Umbilical cord (tissue), 2 donors: ENCODE measurements at places on chromosomes 4 and X. TPM values are rescaled to one million over a fixed set of nuclear protein-coding genes. Genes with fewer than 3 reads are reported as not detected.

DNA sequence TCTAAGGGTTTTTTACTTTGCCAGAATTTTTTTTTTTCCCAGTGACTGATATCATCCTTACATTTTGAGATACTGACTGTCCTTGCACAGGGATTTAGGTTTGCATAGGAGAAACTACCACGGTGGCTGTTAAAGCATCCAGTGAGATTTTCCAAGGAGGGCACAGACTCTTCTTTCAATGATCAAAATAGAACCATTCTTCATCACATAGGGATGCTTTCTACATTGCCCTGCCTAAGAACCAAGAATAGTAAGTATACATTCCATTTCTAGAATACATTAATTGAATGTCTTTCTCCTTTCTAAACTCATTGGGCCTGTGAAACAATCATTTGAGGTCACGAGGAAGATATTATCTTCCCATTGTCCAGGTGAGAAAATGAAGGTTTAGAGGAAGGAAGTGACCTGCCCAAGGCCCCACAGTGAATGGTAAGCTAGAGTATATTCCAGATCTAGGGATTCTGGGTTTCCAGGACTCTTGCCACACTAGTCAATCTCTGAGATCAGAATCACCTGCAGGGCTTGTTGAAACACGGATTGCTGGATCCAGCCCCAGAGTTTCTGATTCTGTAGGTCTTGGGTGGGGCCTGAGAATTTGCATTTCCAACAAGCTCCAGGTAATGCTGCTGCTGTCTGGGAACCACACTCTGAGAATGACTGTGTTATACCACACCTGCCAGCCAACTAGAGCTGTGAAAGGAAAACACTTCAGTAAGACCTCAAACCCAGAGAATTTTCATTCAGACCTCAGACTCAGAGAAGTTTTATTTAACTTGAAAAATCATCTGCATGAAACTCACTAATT is 17.7 kb upstream of the TMEM154 start:
- no peak for DNase-seq

GRCh38 chr4:15963001-15963451 is at the start of gene FGFBP2:
TSS of gene FGFBP2 (minus strand) at chr4:15963175. CDS start at chr4:15963129, 46 bp downstream.
- peak; percentile 54 for DNase-seq

- DNase-seq: no peak
Measured at GRCh38 chr4:140904904-140905303, 148.7 kb upstream of the TBC1D9 start.

DNA sequence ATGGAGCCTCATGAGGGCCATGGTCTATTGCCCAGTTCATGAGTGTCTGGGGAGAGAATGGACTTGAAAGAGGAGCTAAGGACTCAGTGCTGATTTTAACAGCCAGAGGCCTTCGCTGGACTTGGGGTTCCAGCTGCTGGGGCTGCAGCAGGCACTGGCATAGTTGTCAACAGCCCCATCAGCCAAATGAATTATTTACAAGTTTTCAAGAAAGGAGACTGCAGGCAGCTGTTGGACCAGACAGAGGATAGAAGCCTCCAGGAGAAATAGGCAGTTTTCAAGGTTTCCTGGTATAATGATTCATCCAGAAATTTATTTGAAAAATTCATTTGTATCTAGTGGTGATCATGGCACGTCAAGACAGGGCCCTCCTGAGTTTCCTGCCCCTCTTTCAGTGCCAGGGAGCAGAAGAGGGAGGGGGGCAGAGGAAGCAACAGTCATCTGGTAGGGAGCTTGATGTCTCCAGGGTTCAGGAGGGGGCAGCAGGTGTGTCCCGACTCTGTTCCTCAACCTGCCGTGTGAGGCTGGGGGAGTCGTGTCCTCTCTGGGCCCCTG is 63.1 kb upstream of the GPR78 start:
- no peak for DNase-seq

- no peak for DNase-seq
Measured at GRCh38 chr4:189301692-189302091, 639.0 kb upstream of the FRG1 start.

GRCh38 chr4:78889955-78890354 is 49.3 kb downstream of the PAQR3 start:
- no peak for DNase-seq

NPFFR2 gene
- total RNA-seq: 14.7 TPM

- no peak for DNase-seq
Measured at GRCh38 chr4:73434311-73434710, 1.7 kb upstream of the AFP start.

MGST2 gene
- total RNA-seq: 62.6 TPM

HTR2C gene
- total RNA-seq: not detected

STIM2 gene
- 14.0 TPM for total RNA-seq

- peak; percentile 24 for DNase-seq
Measured at GRCh38 chr4:26288355-26288909, 32.4 kb upstream of the RBPJ start.

NEIL3 gene
- 2.6 TPM for total RNA-seq

- DNase-seq: no peak
Measured at GRCh38 chr4:108889696-108890483, 127.0 kb upstream of the ETNPPL start.

- no peak for DNase-seq
Measured at GRCh38 chr4:5999830-6000365, 18.3 kb downstream of the C4orf50 start.

SMIM10L2A gene
- total RNA-seq: 6.5 TPM

TLR10 gene
- 2.9 TPM for total RNA-seq

GRCh38 chrX:21944136-21944615 is 3.7 kb downstream of the SMS start:
- DNase-seq: no peak

DNA sequence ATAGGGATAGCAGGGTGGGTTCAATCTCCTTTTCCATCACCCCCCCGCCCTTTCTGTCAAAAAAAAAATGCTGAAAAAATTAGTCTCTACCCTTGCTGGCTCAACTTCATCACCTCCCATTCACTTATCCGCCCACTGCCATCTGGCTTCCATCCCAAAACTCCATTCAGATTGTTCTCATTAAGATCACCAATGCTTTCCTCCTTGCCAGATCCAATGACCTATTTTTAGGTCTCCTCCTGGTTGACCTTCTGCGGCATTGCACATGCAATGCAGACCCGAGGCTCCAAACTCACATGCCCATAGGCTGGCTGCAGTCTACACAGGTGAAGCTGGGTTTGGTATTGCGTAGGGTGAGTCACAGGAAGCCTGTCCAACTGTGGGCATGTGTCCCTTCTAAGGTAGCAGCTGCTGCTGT is 21.1 kb upstream of the STIM2 start:
- DNase-seq: no peak
